CD14-positive monocyte (primary cell): ENCODE measurements at places on chromosomes 16 and 17. TPM values are rescaled to one million over a fixed set of nuclear protein-coding genes. Genes with fewer than 3 reads are reported as not detected.

COL1A1 gene
- not detected for polyA plus RNA-seq

MILR1 gene
- polyA plus RNA-seq = 72.0 TPM

CD19 gene
- polyA plus RNA-seq = 0.65 TPM

RPAIN gene
- 20.5 TPM for polyA plus RNA-seq

FGF11 gene
- not detected for polyA plus RNA-seq

ABCC11 gene
- not detected for polyA plus RNA-seq
